WTC11 (cell line): ENCODE measurements at places on chromosomes 1 and 21. TPM values are rescaled to one million over a fixed set of nuclear protein-coding genes. Genes with fewer than 3 reads are reported as not detected.

The CAPN8 gene
- total RNA-seq, result 0.14 to 0.28 TPM in 2 of 3 replicates, not detected in the other

The OR2AK2 gene
- not detected in 3 replicates for total RNA-seq

The CFHR3 gene
- total RNA-seq, result 0.24 to 0.80 TPM (median 0.27 TPM) in 3 replicates

The FNDC10 gene
- 30.4 to 37.5 TPM (median 34.9 TPM) in 3 replicates for total RNA-seq

The RGS8 gene
- total RNA-seq, result 0.07 to 0.66 TPM (median 0.14 TPM) in 3 replicates

The LY9 gene
- 0.18 TPM in 1 of 3 replicates, not detected in the others for total RNA-seq

The TMEM52 gene
- 15.0 to 21.9 TPM (median 20.0 TPM) in 3 replicates for total RNA-seq

The MROH7 gene
- 0.13 to 0.44 TPM (median 0.41 TPM) in 3 replicates for total RNA-seq

The CAPN2 gene
- 21.3 to 24.6 TPM (median 24.2 TPM) in 3 replicates for total RNA-seq

The HAO2 gene
- 0.53 to 1.0 TPM (median 0.80 TPM) in 3 replicates for total RNA-seq

The SNRPE gene
- total RNA-seq, result 245 to 260 TPM (median 250 TPM) in 3 replicates

The CNKSR1 gene
- 18.0 to 20.5 TPM (median 19.7 TPM) in 3 replicates for total RNA-seq

The C21orf58 gene
- 31.5 to 35.1 TPM (median 32.7 TPM) in 3 replicates for total RNA-seq

The AMY1B gene
- not detected in 3 replicates for total RNA-seq

The IRF6 gene
- total RNA-seq, result 16.6 to 17.9 TPM (median 17.2 TPM) in 3 replicates

The NUP210L gene
- total RNA-seq, result 0.02 to 0.09 TPM in 2 of 3 replicates, not detected in the other

The OR2L5 gene
- not detected in 3 replicates for total RNA-seq

The GPBP1L1 gene
- total RNA-seq, result 123 to 126 TPM (median 126 TPM) in 3 replicates

The SPRR2A gene
- total RNA-seq, result not detected in 3 replicates

The CATSPERE gene
- 0.30 to 0.66 TPM (median 0.46 TPM) in 3 replicates for total RNA-seq

The FAM43B gene
- total RNA-seq, result 2.9 to 3.1 TPM (median 3.1 TPM) in 3 replicates

The CCDC185 gene
- total RNA-seq, result not detected in 3 replicates

The HCRTR1 gene
- total RNA-seq, result 0.13 to 0.23 TPM (median 0.14 TPM) in 3 replicates

The RORC gene
- total RNA-seq, result 0.30 to 0.53 TPM (median 0.44 TPM) in 3 replicates

The AIRE gene
- 0.05 to 0.09 TPM in 2 of 3 replicates, not detected in the other for total RNA-seq

The UAP1 gene
- total RNA-seq, result 31.1 to 31.7 TPM (median 31.6 TPM) in 3 replicates

The A3GALT2 gene
- not detected in 3 replicates for total RNA-seq

The PPIE gene
- 42.5 to 50.7 TPM (median 48.9 TPM) in 3 replicates for total RNA-seq

The MPL gene
- total RNA-seq, result 0.15 to 0.44 TPM (median 0.21 TPM) in 3 replicates

The SRGAP2B gene
- total RNA-seq, result 48.4 to 64.8 TPM (median 48.7 TPM) in 3 replicates

The LRRC53 gene
- not detected in 3 replicates for total RNA-seq

The SAMD13 gene
- 1.8 to 2.9 TPM (median 2.3 TPM) in 3 replicates for total RNA-seq
